Natural killer cell treated with Interleukin-12 subunit alpha and Interleukin-12 subunit beta and Interleukin-15 and Interleukin-18, amount 100 ng/mL, for 72 hours (primary cell): ENCODE measurements at places on chromosomes 2 and 18. TPM values are rescaled to one million over a fixed set of nuclear protein-coding genes. Genes with fewer than 3 reads are reported as not detected.

Gene NAGK
- 104 TPM for total RNA-seq

Gene SALL3
- total RNA-seq: not detected

Gene SGPP2
- 0.20 TPM for total RNA-seq

Gene MIB1
- 20.1 TPM for total RNA-seq

Gene C2orf66
- total RNA-seq: 0.21 TPM

Gene RFTN2
- not detected for total RNA-seq

Gene UGT1A10
- total RNA-seq: not detected

Gene PHLPP1
- total RNA-seq: 8.3 TPM

Gene ZNF396
- 1.3 TPM for total RNA-seq

Gene HOXD3
- total RNA-seq: not detected

Gene IL37
- not detected for total RNA-seq

Gene ITPRIPL1
- 62.2 TPM for total RNA-seq

Gene NR4A2
- 2.7 TPM for total RNA-seq

Gene FAM237A
- not detected for total RNA-seq

Gene CHRNG
- total RNA-seq: not detected

Gene SPATA3
- total RNA-seq: 0.50 TPM

Gene ATOH8
- total RNA-seq: not detected

Gene TCF23
- not detected for total RNA-seq

Gene ZNF892
- total RNA-seq: 4.4 TPM

Gene LBX2
- 1.5 TPM for total RNA-seq

Gene CNOT11
- total RNA-seq: 51.2 TPM

Gene CPLX4
- total RNA-seq: not detected

Gene WDFY1
- total RNA-seq: 20.3 TPM

Gene NT5C1B
- not detected for total RNA-seq

Gene RNF152
- 0.73 TPM for total RNA-seq

Gene EGR4
- total RNA-seq: not detected

Gene CD207
- 1.1 TPM for total RNA-seq

Gene PDK1
- 22.3 TPM for total RNA-seq

Gene CRYGC
- total RNA-seq: not detected

Gene SMYD5
- total RNA-seq: 47.1 TPM
